G401 (cell line): ENCODE measurements at places on chromosomes 11 and 22. TPM values are rescaled to one million over a fixed set of nuclear protein-coding genes. Genes with fewer than 3 reads are reported as not detected.

Gene RCOR2
- total RNA-seq, result 53.3 and 54.9 TPM in 2 replicates

Gene HNRNPUL2
- 13.5 and 14.9 TPM in 2 replicates for total RNA-seq

Gene TPP1
- total RNA-seq, result 9.8 and 26.9 TPM in 2 replicates

Gene FAM83F
- total RNA-seq, result 0.12 and 0.27 TPM in 2 replicates

GRCh38 chr11:82701847-82702520 is 31.7 kb downstream of the FAM181B start:
- DNase-seq, result peak; percentile 36

- DNase-seq, result no peak
Measured at GRCh38 chr11:12403122-12403996, 26.0 kb downstream of the PARVA start.

DNA sequence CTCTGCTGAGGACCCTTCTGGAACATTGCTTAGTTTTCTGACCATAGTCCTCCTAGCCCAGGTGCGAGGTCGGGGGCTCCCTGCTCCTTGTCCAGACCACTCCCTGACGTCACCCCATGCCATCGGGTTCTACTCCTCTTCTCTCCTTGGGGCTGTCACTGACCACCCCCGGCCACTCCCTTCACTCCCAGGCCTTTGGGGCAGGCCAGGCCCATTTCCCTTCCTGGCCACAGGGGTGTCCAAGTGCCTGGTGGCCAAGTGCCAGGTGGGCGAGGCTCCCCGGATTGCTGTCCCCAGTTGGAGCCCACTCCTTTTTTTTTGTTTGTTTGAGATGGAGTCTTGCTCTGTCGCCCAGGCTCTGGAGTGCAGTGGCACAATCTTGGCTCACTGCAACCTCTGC is 19.5 kb downstream of the MRGPRD start:
- DNase-seq, result no peak

GRCh38 chr22:47225080-47225930 is 462.9 kb downstream of the TBC1D22A start:
- DNase-seq, result no peak

DNA sequence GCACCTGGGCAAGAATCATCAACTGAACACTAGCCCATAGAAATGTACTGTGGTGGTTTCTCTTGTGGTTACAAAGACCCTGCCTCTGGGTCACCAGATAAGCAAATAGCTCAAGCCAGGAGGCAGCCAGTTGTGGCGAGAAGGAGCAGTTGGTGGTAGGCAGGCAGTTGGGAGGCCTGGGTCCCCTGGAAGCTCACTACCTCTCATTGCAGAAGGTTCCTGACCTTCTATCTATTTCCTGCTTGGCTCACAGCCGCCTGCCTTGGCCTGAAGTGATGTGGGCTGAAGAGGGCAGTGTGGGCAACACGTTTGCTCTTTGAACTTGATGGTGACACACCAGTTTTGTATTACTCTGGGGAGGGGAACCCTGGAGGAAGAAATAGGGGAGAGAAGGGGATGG is 34.7 kb downstream of the NECTIN1 start:
- DNase-seq, result no peak
